ENCODE measurements at places on chromosomes 1 and 21. TPM values are rescaled to one million over a fixed set of nuclear protein-coding genes. Genes with fewer than 3 reads are reported as not detected.
A peak's percentile ranks its signal among the peaks of the same experiment; 100 is the strongest.

DNA sequence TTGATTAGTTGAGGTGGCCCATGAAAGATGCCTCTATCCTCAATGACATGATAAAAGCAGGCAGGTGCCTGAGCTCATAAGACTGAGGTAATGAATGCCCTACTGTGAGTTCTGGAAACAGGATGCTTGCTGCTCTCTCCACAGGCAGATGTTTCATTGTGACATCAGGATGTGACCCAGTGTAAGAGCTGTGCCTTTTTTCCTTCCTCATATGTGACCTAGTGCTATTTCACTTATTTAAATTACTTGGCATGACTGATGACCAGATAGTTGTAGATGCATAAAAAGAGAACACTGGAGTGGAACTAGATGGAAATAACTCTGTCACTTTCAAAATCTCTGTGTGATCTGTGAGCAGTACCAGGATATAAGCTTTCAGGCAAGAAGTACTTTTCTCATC lies 31.9 kb downstream of the KIF14 start:
- DNase-seq = no peak

DNA sequence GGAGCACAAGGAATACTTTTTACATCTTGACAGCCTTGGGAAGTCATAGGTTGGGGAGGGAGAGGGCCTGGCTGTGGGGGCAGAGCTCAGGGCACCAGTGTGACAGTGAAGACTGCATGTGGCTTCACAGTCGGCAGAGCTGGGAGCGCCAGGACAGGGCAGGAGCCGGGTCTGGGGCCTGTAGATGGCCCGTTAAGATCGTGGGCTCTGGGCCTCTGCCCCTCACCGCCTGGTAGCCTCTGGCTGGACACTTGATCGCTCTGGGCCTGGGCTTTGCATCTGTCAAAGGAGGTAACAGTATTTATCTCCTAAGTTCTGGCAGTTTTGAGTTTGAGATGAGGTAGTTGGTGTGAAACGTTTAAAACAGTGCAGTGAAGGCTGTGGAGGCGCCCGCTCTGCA lies 4.8 kb downstream of the SLX9 start:
- no peak for DNase-seq

The OVAAL gene
- total RNA-seq = 0.11 TPM

The AGT gene
- 0.19 TPM for total RNA-seq

DNA sequence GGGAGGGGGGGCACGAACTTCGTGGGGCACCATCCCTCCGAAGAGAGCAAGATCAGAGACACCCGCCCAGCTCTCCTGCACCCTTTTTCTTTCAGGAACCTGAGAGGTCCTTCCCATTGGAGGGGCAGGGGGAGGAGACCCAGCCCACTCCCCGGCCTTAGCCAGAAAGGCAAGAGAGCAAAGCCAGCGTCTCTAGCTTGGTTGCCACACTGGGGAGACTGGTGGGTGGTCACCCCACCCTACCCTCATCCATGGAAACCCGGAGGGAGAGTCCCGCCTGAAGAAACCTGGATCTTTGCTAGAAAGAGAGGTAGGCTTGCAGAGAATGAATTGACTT lies 246 bp downstream of the ATP2B4 start:
- no peak for DNase-seq

DNA sequence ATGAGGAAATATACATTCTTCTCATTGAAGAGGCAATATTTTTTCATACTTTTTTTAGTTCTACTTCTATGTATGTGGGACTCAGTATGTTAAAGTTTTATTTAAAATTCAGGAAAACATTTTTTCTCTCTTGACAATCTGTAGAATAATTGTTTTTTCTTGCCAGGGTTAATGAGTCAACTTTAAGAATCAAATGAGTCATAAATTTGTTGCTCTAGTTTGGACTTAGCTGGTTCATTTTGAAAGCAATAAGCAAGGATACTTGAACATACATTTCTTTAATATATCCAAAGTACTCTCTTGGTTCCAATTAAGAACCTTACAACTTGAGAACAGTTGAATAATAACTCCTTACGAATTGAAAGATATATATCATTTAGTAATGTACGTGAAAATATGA lies 1145.3 kb upstream of the B3GALT2 start:
- peak; percentile 18 for DNase-seq
